Stimulated activated CD8-positive, alpha-beta memory T cell treated with anti-CD3 and anti-CD28 coated beads, Interleukin-15, amount 100 ng/mL, for 1 hour (primary cell): ENCODE measurements at places on chromosomes 2 and 18.

DNA sequence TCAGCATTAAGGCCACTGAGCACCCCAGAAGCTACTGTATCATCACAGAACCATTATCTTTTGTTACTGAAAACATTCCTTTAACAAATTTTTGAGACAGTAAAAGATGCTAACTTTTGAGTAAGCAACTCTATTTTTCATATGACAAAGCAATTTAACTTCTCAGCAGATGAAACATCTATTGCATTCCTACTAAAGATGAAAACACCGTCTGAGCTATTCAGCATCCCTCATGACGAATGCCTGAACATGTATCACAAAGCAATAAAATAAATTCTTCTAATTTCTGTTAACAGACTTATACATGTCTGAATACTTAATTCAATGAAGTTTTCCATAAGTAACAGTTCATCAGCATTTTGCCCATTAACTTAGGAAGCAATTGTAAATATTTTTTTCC, 23.9 kb downstream of the CHN1 start:
- DNase-seq, result no peak

DNA sequence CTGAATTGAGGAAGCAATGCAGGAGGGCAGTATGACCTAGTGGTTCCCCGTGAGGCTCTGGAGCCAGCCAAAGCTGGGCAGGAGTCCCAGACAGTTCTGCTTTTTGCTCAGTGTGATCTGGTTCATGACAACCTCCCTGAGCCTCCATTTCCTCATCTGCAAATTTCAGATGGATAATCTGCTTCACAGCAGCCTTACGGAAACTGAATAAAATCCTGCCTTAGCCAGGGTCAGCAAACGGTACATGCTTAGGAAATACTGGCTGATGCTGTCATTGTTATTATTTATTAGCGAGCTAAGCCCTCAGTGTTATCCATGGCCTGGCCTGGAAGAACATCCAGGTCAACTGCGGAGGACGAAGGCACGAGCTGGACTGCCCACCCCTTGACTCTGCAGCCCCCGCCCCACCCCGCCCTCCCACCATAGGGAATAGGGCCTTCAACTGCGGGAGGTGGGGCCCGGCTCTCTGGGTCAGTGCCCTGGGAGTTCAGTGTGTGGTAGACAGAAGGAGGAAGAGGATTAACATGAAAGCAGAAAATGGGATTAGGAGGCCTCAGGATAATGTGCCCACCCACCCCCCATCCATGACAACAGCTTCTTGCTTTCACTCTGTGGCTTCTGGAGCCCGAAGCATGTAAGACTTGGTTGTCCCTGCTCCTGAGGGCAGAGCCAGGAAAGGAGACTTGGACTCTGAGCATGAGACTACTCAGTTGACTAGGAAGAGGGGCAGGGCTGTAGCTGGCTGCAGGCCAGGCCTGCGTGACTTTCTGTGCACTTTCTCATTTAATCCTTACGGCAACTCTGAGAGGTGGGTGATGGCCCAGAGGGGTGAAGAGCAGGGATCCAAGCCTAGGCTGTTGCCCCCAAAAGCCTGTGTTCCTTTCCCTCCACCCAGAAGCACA, 13.1 kb downstream of the PKDCC start:
- DNase-seq, result no peak

DNA sequence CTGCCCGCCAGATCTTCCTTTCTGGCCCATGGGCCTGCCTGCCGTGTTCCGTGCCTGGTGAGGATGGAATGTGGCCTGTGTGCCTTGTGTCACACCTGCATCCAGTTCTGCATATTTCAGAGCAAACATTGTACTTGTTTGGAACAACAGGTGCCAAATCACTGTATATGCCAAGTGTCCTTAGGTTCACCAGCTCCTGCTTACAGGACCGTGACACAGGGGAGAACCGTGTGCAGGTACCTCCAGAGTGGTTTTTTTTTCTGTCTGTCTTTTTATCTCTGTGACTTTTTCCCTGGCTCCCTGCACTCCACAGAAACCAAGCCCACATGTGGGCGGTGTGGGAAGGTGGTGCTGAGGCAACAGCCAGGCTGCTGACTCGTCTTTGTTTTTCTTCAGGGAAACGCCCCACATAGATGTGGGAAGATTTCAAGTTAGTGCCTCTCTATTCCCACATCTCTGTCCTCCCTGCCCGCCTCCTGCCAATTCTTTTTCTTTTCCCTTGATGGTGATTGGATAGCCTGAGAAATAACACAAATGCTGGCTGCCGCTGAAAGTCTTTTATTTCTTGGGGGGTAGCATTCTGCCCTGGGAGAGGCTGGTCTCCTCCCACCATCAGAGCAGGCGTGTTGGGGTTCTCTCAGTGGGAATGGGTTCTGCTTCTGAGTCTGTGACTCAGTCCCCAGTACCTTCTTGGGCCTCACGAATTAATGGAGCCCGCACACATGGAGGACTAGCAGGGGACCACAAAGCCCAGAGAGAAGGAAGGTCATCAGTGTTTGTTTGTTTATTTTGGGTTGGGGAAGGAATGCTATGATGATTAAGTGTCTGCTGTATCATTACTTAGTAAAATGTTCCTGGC, 21.4 kb downstream of the GRHL1 start:
- no peak for DNase-seq

GRCh38 chr2:237324405-237324831, 89.5 kb downstream of the COL6A3 start:
- DNase-seq, result no peak

GRCh38 chr2:175187378-175187777, 5.9 kb upstream of the ATP5MC3 start:
- DNase-seq, result no peak

- DNase-seq, result no peak
Measured at GRCh38 chr18:36821681-36822080, 7.1 kb downstream of the TPGS2 start.

- no peak for DNase-seq
Measured at GRCh38 chr18:46555213-46555612, 101.8 kb downstream of the LOXHD1 start.
